ENCODE measurements at places on chromosomes 1 and 21.
A peak's percentile ranks its signal among the peaks of the same experiment; 100 is the strongest.

GRCh38 chr1:230824919-230825721 lies 43.2 kb downstream of the C1orf198 start:
- peak; percentile 75 for DNase-seq

GRCh38 chr1:204853436-204853835 lies 17.2 kb upstream of the NFASC start:
- no peak for DNase-seq

DNA sequence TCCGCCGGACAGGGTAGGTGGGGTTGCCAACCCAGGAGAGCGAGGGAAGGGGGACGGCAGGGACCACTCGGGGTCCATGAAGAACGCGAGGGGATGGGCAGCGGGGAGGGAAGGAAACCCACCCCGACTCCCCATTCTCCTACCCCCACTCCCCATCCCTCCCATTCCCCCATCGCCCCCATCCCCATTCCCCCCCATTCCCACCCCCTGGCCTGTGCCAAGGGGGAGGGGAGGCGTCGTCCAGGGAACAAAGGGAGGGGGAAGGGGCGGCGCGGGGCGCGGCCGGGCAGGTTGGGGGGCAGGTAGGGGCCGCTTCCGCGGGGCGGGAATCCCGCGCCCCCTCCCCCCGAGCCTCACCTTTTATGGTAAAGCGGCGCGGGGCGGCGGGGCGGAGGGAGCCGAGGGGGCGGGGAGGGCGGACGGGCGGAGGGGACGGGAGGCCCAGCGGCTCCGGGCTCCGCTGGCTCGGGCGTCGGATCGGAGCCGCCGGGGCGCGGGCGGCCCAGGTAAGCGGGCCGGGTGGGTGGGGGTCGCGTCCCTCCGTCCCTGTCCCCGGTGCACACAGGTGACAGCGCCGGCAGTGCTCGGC lies at the start of gene FBLIM1:
TSS of gene FBLIM1 (plus strand) at position 453 of the 589 bp plus-strand sequence. CDS start 6,189 bp downstream, outside the sequence.
- DNase-seq = no peak

- DNase-seq = no peak
Observed at GRCh38 chr1:237239248-237239647, 197.3 kb downstream of the RYR2 start.

DNA sequence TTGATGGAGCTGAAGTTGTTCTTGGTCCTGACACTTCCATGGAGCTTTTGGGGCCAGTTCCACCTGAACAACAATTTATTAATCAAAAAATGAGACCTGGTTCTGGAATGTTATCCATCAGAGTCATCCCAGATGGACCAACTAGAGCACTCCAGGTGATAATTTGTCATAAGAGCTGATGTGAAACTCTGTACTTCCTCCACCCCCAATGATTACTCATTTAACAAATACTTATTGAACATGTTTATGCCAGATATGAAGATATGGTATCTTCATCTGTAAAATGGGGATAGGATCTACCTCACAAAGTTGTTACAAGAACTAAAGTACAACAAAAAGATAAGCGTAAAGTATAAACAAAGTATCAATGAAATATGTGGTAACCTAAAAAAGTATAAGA lies 153.2 kb downstream of the VPS13D start:
- no peak for DNase-seq

DNA sequence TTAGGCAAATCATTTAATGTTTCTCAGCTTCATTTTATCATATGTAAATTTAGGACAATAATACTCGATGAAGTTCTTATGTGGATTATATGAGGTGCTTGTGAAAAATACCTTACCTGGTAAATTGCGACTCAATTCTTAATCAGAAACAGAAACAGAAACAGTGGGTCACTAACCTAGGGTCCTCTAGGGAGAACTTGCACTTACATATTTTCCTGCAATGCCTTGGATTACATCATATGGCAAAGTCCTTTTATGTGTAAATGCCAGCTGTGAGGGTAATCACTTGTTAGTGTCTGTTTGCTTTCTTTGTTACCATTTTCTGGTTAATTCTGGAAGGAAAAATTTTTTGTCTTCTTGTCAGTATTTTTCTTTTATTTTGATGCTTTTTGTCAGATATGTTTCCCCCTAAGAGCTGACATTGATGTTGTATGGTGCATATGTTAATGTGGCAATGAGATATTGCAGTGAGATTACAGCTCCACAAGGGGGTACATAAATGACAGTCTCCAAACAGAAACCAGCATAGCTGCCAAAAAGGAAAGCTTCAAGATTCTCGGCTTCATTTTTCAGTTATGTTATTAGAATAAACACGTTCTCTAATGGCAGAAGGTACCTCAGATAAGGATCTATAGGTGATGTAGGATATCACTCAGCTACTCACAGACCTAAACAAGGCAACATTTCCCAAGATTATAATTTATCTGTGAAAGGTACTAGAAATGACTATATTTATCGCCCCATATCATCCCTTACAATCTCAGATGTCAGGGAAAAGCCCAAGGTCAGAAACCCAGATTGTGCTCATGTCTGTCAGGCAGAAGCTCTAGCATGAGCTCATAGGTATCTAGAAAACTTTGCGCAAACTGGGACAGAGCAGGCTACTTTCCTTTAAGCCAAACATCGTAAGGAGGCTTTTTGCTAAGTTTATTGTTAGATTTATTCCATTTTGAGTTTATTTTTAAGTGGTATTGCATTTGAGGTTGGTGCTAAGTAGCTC lies 119.9 kb downstream of the FASLG start:
- DNase-seq = no peak

GRCh38 chr1:151325646-151326429 lies 1.4 kb downstream of the PI4KB start:
- DNase-seq = no peak

GRCh38 chr1:10906866-10907519 lies 105.5 kb upstream of the TARDBP start:
- no peak for DNase-seq

DNA sequence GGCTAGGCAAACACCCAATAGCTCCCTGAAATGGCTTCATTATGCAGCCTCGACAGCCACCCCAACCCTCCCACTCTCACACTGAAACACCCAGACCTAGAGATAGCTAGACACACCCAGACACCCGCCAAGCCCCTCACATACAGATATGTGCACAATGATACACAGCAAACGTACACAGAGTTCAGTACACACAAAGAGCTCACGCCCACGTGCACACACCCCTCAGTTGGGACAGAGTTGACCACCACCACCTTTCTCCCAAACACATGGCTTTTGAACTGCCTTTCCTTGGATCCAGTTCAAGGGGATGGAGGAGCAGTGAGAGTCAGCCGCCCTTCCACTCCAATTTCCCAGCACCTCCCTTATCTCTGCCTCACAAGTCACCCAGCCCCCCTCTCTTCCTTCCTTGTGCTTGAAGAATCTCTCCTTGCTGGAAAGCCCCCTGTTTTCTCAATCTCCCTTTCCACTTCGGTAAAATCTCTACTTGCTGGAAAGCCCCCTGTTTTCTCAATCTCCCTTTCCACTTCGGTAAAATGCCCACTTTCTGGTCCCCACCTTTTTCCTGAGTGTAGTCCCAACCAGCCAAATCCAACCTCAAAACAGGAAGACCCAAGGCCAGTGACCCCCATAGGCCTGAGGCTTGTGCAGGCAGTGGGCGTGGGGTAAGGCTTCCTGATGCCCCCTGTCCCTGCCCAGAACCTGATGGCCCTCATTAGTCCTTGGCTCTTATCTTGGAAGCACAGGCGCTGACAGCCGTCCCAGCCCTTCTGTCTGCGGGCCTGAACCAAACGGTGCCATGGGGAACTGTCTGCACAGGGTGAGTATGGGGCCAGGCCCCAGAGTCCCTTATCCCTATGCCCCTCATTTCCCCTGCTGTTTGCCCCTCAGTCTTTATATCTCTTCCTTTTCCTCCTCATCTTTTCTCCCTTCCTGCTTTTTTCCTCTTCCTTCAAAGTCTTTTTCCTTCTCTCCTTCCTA lies at the start of gene ACKR1:
TSS of gene ACKR1 (plus strand) at position 715 of the 981 bp plus-strand sequence. CDS start at position 800, 85 bp downstream.
- no peak for DNase-seq

GRCh38 chr1:65650682-65651081 lies 142.0 kb upstream of the PDE4B start:
- no peak for DNase-seq

- no peak for DNase-seq
Observed at GRCh38 chr21:15276243-15276642, 211.4 kb upstream of the NRIP1 start.

- DNase-seq = no peak
Observed at GRCh38 chr1:215603319-215603718, 36.2 kb downstream of the KCTD3 start.

DNA sequence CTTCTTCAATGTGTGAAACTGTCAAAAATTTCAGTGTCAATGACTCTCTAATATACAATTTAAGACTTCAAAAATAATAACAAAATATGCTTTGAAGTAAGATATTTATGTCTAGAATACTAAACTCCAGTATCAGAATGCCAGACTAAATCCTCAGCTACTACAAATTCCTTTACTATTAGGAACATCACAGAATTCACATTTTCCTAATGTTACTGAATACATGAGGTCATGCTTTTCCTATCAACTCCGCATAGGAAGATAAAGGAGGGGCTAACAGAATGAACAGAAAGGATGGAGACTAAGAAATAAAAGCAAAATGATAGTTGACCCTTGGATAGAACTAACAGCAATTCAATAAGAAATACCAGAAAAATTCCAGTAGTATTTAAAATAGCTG lies 292.7 kb downstream of the SDCCAG8 start:
- no peak for DNase-seq

Measured in esophagus muscularis mucosa (tissue), 4 donors.